ENCODE measurements at places on chromosomes 11 and 22.
A peak's percentile ranks its signal among the peaks of the same experiment; 100 is the strongest.

GRCh38 chr22:37636949-37637273 lies 2.6 kb upstream of the SH3BP1 start:
- DNase-seq: no peak

DNA sequence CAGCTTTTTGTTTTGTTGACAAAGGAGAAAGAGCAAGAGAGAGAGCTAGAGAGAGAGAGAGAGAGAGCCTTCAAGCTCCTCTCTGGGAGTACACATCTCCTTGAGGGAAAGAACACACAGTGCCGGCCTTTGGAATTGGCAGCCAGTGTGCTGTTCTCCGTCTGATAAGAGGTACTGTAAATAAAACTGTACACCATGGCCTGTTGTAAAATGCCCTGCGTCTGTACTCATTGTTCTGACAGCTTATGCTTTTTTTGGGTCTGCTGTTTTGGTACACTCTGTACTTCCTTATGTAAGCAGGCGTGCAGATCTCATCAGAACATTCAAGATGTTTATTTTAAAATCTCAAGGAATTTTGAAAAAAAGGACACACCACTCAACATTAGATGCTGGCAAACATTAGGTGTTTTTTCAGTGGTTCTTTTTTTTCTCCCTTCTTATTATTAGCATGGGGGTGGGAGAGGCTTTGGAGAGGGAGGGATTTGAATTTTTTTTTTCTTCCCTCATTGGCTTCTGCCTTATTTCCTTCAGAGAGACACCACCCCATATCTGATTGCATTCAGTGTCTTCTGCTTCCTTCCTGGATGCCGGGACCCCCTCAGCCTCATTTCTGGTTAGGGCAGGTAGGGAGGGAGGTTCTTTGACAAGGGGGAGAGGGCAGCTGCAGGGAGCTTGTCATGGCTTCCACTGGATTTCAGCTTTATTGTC lies 116.8 kb upstream of the NNMT start:
- no peak for DNase-seq

GRCh38 chr11:8871171-8871775 lies 39.7 kb upstream of the AKIP1 start:
- DNase-seq: peak; percentile 94

GRCh38 chr11:73152861-73153483 lies 10.9 kb upstream of the FCHSD2 start:
- DNase-seq: no peak

- peak; percentile 66 for DNase-seq
These were observed 862 bp downstream of the TPP1 start for GRCh38 chr11:6618117-6619003.

GRCh38 chr11:131975619-131976018 lies 605.2 kb downstream of the NTM start:
- no peak for DNase-seq

- DNase-seq: no peak
These were observed 17.7 kb upstream of the SYTL2 start for GRCh38 chr11:85828640-85828978.

DNA sequence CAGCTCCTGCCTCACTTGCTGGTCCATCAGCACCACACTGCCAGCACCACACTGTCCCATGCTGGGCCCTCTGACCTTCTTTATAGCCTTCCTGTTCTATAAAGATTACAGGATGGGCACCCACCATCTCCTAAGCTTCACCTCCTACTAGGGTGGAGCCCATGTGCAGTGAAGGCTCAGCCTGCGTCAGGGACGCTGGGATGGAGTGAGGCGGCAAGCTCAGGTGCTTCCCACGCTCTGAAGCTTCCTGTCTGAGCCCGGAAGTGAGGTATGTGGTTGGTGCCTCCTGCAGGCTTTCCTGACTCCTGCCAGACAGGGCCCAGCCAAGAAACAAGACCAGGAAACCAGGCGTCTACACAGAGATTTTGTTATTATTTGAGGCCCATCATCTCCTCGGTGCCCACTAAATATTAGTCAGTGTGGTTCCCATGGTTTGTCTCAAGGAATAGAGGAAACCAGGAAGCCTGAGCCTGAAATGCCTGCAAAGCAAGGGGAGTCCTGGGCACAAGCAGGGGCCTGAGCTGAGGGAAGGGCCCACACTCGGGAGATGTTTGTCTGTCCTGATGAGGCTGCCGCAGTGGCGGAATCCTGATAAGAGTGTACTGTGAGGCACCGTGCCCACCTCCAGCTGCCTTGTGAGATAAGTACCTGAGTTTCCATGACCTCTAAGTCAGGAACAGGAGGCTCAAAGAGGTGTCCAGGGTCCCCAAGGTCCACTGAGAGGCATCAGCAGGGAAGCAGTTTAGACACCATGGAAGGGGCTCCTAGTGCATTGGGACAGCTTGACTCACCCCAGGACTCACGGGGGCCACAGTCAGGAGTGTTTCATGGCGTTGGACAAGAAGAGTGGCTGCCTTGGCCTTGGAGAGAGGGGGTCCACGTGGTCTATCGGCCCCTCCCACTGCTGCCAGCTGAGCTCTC lies 22.0 kb downstream of the RSPH14 start:
- no peak for DNase-seq

GRCh38 chr11:103924166-103925013 lies 112.0 kb upstream of the DDI1 start:
- DNase-seq: no peak

DNA sequence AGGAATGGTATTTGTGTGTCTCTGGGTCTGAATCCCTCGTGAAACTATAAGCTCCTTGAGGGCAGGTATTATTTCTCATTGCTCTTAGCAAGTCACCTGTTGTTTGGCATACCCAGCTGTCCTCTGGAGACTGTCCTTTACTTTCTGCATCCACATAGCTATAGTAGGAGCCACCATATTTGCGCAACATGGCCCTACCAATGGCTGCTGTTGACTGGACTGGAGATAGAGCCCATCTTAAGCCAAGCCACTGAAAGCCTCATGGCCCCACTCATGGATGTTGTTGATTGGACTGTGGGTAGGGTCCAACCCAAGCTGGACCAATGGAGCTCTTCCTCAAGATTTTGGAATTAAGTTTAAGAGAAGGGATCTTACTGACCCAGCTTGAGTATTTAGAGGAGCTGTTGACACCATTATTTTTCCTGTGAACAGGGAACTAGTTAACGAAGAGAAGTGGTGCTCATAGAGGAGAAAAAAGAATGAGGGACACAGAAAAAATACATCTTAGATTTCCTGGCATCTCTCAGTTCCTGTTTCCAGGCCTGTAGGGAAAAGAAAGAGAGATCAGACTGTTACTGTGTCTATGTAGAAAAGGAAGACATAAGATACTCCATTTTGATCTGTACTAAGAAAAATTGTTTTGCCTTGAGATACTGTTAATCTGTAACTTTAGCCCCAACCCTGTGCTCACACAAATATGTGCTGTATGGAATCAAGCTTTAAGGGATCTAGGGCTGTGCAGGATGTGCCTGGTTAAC lies 47.2 kb downstream of the LRRC74B start:
- DNase-seq: no peak

GRCh38 chr11:110774138-110775014 lies 62.1 kb upstream of the ARHGAP20 start:
- no peak for DNase-seq

- no peak for DNase-seq
These were observed 2.6 kb downstream of the TH start for GRCh38 chr11:2169005-2169378.

GRCh38 chr11:79026803-79027445 lies 413.9 kb downstream of the TENM4 start:
- peak; percentile 72 for DNase-seq

GRCh38 chr11:66922551-66922950 lies 35.6 kb downstream of the PC start:
- DNase-seq: no peak
